Endodermal cell (in vitro differentiated cells): ENCODE measurements at places on chromosomes 7 and 10. TPM values are rescaled to one million over a fixed set of nuclear protein-coding genes. Genes with fewer than 3 reads are reported as not detected.

DNA sequence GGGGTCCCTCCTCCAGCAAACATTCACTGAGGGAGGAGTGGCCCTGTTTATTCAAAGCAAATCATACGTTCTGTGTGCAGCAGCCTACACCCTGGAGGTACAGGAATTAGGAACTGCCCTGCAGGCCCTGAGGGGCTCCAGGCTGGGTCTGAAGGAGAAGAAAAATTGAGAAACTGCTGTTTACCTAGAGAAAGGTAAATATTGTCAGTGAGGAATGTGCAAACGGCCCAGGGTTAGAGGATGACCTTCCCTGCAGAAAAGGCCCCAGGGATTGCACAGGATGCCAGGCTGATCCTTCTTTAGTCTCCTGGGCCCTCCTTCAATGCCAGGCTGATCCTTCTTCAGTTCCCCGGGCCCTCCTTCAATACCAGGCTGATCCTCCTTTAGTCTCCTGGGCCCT is 5.7 kb downstream of the CALML5 start:
- H3K4me1 ChIP-seq, result peaks cover 3% of the 10 kb centered on the region
- no peaks in the 10 kb centered on the region for H3K27me3 ChIP-seq
- H3K4me3 ChIP-seq, result no peak overlapping the region
- no peaks in the 10 kb centered on the region for H3K36me3 ChIP-seq
- no peak for DNase-seq
- no peak overlapping the region for H3K27ac ChIP-seq

GRCh38 chr7:126792521-126792920 is 460.2 kb downstream of the GRM8 start:
- no peaks in the 10 kb centered on the region for H3K36me3 ChIP-seq
- H3K4me3 ChIP-seq, result no peak overlapping the region
- DNase-seq, result no peak
- peak overlapping the region; percentile 51 for H3K27ac ChIP-seq
- H3K4me1 ChIP-seq, result no peaks in the 10 kb centered on the region
- no peaks in the 10 kb centered on the region for H3K27me3 ChIP-seq

DNA sequence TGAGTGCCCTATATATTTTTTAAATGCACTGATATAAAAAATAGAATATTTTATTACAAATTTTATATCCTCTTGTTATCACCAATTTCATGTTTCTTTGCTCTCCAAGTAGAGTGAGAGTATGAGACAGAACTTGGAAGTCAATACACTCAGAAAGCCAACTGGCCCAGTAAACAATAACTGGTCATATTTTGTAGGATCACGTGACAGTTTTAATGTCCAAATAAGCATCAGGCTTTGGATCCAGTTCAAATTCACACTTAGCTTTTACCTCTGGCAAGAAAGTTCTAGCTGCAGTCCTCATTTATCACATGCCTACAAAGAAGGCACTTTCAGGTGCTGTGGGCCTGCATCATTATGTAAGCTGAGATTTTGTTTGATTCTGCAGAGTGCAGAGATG is 21.6 kb upstream of the TPK1 start:
- H3K27ac ChIP-seq, result no peak overlapping the region
- DNase-seq, result no peak
- no peaks in the 10 kb centered on the region for H3K36me3 ChIP-seq
- no peaks in the 10 kb centered on the region for H3K27me3 ChIP-seq
- H3K4me3 ChIP-seq, result no peak overlapping the region

DNA sequence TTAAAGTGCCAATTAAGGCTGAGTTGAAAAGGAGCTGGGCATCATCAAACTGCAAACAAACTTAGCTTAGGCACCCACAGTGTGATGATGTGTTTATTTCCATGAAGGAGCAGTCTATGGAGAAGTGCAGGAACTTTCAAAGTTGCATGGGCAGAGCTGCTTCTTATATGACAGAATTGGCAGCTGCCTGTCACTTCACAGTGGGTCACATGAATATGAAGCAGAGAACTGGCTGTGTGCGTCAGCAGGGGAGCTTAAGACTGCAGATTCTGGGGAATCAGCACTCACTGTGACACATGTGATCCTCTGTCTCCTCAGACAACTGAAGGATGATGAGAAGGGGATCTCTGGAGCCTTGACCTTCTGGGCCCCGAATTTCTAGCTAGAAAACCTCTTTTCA is 36.6 kb downstream of the RBM28 start:
- H3K4me3 ChIP-seq, result no peak overlapping the region
- H3K36me3 ChIP-seq, result peaks cover 73% of the 10 kb centered on the region
- H3K27me3 ChIP-seq, result no peaks in the 10 kb centered on the region
- no peaks in the 10 kb centered on the region for H3K4me1 ChIP-seq
- no peak overlapping the region for H3K27ac ChIP-seq

DNA sequence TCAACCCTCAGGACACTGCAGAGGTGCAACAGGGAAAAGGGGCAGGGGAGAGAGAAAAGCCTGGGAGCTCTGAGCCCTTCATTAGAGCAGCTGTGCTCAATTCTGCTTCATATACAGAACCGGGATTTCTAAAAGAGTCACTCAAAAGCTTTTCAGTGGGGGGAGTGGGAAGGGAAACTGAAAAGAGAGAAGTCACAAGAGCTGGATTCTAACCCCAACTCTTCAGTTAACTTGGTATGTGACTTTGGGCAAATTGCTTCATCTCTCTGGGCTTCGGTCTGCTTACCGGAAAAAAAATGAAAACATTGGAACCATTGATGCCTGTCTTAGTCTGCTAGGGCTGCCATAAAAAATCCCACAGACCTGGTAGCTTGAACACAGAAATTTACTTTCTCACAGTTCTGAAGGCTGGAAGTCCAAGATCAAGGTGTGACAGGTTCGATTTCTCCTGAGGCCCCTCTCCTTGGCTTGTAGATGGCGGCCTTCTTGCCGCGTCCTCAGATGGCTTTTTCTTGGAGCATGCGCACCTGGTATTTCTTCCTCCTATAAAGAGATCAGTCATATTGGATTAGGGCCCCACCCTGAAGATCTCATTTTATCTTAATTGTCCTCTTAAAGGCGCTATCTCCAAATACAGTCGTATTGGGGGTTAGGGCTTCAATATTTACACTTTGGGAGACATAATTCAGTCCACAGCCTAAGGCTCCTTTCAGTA is 118.3 kb upstream of the KMT2E start:
- H3K4me1 ChIP-seq, result peaks cover 8% of the 10 kb centered on the region
- no peaks in the 10 kb centered on the region for H3K36me3 ChIP-seq
- no peak for DNase-seq
- H3K4me3 ChIP-seq, result no peak overlapping the region
- no peaks in the 10 kb centered on the region for H3K27me3 ChIP-seq
- no peak overlapping the region for H3K27ac ChIP-seq

DNA sequence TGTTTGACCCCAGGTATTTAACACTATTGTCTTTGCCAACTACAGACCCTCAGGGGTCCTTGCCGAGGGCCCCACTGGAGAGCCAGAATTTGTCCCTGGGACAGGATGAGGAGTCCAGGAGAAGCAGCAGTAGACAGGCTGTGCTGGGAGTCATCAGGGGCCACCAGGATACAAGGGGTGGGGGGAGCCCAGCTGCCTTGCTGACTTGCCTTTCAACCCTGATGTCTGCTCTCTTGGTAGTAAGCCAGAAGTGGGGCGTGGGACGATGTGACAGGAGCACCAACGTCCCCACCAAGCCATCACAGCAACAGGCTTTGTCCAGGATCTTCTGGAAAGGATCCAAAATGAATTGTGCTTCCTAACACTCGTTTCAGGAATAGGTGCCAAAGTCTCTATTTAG is 62.4 kb upstream of the CDCA7L start:
- H3K36me3 ChIP-seq, result no peaks in the 10 kb centered on the region
- no peak overlapping the region for H3K27ac ChIP-seq
- DNase-seq, result peak; percentile 49
- H3K4me3 ChIP-seq, result no peak overlapping the region
- peaks cover 24% of the 10 kb centered on the region for H3K27me3 ChIP-seq
- peaks cover 4% of the 10 kb centered on the region for H3K4me1 ChIP-seq

- no peaks in the 10 kb centered on the region for H3K4me1 ChIP-seq
- no peaks in the 10 kb centered on the region for H3K27me3 ChIP-seq
- H3K27ac ChIP-seq, result no peak overlapping the region
These were observed 18.1 kb upstream of the TFAM start for GRCh38 chr10:58367069-58367468.

DNA sequence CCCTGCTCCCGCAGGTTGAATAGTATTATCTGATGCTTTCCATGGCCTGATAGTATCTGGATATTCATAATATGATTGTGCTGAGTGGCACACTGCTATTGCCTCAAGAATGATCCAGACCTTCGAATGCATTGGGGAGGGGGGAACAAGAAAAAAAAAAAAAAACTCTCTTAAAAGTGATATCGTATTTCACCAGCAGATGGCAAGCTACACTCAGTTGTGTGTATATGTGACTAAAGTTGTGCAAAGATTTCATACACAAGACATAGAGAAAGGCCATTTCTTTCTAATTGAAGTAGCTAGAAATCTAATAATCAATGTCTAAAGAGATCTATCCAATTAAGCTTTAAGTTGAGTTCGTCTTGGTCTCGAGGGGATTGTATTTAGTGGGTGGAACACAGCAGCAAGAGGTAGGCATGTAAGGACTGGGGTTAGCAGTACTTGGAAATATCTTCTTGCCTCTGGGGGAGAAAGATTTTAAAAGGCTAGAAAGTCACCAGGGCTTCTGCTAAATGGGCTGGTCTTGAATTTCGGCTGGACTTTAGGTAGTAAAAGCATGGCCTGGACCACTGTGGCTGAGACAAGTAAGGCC is 15.3 kb downstream of the SFRP4 start:
- no peak overlapping the region for H3K27ac ChIP-seq
- H3K36me3 ChIP-seq, result no peaks in the 10 kb centered on the region
- H3K27me3 ChIP-seq, result no peaks in the 10 kb centered on the region
- no peaks in the 10 kb centered on the region for H3K4me1 ChIP-seq
- DNase-seq, result no peak

DNA sequence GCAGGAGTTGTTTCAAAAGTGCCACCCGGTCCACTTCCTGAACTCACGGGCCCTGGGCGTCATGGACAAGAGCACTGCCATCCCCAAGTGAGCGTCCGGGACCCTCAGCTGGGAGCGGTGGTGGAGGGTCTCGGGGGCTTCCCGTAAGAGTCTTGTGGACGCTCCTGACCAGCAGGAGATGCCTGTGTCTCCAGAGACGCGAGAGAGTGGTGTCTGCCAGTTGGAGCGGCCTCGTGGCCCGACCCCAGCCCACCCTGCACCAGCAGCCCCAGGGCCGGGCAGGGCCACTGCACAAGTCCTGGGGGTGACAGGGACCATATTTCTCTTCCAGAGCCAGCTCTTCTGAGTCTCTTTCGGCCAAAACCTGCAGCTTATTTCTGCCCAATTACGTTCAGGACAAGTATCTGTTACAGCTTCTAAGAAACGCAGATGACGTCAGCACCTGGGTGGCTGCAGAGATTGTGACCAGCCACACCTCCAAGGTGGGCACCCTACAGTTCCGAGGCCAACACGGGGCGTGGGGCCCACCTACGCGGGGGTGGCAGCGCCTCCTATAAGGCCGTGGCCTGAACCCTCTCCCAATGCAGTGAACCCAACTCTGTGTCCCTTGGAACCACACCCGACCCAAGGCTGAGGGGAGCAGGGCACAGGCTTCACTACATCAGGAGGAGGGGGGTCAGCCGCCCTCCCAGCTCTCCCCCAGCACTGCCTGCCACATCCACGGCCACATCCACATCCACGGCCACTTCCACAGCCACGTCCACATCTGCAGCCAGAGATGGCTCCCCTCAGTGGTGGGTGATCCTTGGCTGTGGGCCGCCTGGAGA is 16.2 kb upstream of the UTF1 start:
- H3K4me1 ChIP-seq, result no peaks in the 10 kb centered on the region
- H3K4me3 ChIP-seq, result no peak overlapping the region
- H3K36me3 ChIP-seq, result no peaks in the 10 kb centered on the region
- no peaks in the 10 kb centered on the region for H3K27me3 ChIP-seq

- peaks cover 4% of the 10 kb centered on the region for H3K4me1 ChIP-seq
- peaks cover 4% of the 10 kb centered on the region for H3K36me3 ChIP-seq
- H3K4me3 ChIP-seq, result no peak overlapping the region
- H3K27ac ChIP-seq, result no peak overlapping the region
- no peak for DNase-seq
- no peaks in the 10 kb centered on the region for H3K27me3 ChIP-seq
These were observed 60.8 kb upstream of the OIT3 start for GRCh38 chr10:72832701-72833100.

DNA sequence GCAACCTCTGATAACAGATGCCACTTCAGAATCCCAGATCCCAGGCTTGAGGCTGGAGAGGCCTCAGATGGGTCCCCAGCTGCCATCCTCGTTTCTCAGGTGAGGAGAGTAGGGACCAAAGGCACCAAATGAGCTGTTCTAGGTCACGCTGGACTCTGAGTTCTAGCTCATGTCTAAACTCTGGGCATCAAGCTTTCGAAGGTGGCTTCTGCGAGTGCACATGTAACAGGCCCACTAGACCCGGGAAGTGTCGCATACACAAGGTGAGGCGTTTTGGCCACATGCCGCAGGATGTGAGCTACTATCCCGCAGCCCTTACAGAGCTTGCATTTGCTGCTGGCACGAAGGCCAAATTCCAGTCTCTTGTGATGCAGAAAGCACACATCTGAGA is 355.1 kb upstream of the SHH start:
- H3K27me3 ChIP-seq, result no peaks in the 10 kb centered on the region
- H3K36me3 ChIP-seq, result no peaks in the 10 kb centered on the region
- H3K4me1 ChIP-seq, result no peaks in the 10 kb centered on the region
- H3K27ac ChIP-seq, result no peak overlapping the region

- H3K27ac ChIP-seq, result no peak overlapping the region
- DNase-seq, result peak; percentile 18
- H3K4me3 ChIP-seq, result no peak overlapping the region
- no peaks in the 10 kb centered on the region for H3K4me1 ChIP-seq
- H3K36me3 ChIP-seq, result no peaks in the 10 kb centered on the region
These were observed 134.1 kb downstream of the TEX36 start for GRCh38 chr10:125548878-125549277.

DNA sequence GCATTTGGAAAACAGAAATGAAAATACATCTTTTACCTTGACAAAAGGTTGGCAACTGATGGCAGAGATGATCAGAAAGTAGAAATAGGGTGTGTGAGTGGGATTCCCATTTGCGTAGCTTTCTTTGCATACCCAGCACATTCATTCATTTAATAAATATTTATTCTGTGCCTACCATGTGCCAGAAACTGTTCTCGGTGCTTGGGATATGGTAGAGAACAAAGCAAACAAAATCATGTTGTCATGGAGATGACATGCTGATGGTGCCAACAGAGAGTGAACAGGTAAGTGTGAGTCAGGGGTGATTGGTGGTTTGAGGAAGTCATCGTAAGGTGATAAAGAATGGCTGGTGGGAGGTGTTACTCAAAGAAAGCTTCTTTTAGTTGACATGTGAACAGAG is 45.4 kb downstream of the CACNB2 start:
- no peak overlapping the region for H3K4me3 ChIP-seq
- DNase-seq, result no peak
- H3K36me3 ChIP-seq, result no peaks in the 10 kb centered on the region
- H3K4me1 ChIP-seq, result no peaks in the 10 kb centered on the region
- H3K27ac ChIP-seq, result no peak overlapping the region

PCLO gene
- 4.2 to 11.0 TPM (median 5.0 TPM) in 3 replicates for total RNA-seq

OR6B1 gene
- not detected in 2 replicates for total RNA-seq

ASAH2B gene
- total RNA-seq, result 3.6 to 6.4 TPM (median 4.6 TPM) in 3 replicates

COL28A1 gene
- total RNA-seq, result 1.1 and 1.2 TPM in 2 replicates

ZNF746 gene
- 8.5 to 24.4 TPM (median 22.3 TPM) in 3 replicates for total RNA-seq

MUC12 gene
- 2.9 and 4.5 TPM in 2 replicates for total RNA-seq

TMEM229A gene
- 1.5 and 2.1 TPM in 2 replicates for total RNA-seq
